ENCODE measurements at places on chromosomes 7 and 10.

GRCh38 chr10:91049296-91049987 is 128.6 kb upstream of the ANKRD1 start:
- no peak for DNase-seq

GRCh38 chr10:14953424-14954000 is 384 bp downstream of the DCLRE1C start:
- no peak for DNase-seq

GRCh38 chr10:3784510-3785250 is at the start of gene KLF6:
KLF6 (minus strand) TSS chr10:3785209; CDS start chr10:3785014, 195 bp downstream.
- DNase-seq, result no peak

GRCh38 chr7:74217455-74218342 is 7.9 kb downstream of the LAT2 start:
- DNase-seq, result no peak

DNA sequence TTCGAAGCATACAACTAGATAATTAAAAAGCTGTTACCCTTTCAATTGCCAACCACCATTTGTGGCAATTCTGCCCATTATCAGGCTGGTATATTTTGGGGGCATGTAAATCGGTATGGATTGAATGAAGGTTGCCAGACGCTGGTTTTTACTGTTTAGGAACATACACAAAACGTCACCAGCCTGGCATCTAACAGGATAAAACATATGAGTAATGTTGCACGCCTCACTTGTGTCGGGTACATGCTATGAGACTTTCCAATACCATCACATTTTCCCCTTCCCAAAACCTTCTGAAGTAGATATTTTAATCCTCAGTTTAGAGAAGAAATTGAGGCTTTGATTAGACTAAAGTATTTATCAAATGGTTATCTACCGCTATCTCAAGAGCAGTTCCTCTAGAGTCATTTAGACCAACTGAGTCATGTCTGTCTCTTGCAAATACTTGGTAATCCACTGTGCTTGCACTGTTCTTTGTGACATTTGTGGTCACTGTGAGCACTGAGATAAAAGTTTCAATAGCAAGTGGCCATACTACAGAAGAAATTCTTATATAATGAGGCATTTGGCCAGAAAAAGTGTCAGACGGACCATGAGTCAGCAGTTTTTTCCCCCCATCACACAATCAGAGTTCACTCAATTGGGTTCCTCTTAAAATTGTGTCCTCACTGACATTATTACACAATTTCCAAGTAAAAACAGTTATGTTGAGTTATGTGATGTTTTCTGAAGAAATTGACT is 498.7 kb downstream of the NXPH1 start:
- no peak for DNase-seq

DNA sequence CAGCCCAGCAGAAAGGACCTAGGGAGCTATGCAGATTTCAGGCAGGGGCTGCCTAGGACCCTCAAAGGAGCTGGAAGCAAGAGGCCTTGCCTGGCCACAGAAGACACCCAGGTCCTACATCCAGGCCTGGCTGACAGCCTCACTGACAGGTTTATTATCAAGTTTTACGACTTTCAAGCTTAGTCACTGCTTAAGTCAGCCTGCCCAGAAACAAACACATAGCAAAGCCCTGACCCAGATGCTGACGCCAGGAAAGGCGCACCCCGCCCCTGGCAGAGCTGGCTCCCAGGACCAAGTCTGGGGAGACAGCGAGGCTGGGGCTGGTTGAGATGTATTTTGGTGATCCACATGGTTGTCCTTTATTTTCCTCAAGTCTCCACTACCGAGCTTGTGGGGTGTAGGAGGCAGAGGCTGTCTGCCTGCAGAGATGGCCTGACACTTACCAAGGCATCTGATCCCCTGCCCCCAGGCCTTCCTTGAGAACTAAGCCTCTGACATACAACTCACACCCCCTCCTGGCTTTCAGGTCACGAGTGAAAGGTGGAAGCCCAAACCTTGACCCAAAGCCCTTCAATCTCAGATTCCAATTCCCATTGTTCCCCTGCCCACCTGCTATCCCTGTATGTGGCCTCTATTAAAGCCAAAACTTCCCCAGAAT is 80.7 kb upstream of the EMX2 start:
- no peak for DNase-seq

DNA sequence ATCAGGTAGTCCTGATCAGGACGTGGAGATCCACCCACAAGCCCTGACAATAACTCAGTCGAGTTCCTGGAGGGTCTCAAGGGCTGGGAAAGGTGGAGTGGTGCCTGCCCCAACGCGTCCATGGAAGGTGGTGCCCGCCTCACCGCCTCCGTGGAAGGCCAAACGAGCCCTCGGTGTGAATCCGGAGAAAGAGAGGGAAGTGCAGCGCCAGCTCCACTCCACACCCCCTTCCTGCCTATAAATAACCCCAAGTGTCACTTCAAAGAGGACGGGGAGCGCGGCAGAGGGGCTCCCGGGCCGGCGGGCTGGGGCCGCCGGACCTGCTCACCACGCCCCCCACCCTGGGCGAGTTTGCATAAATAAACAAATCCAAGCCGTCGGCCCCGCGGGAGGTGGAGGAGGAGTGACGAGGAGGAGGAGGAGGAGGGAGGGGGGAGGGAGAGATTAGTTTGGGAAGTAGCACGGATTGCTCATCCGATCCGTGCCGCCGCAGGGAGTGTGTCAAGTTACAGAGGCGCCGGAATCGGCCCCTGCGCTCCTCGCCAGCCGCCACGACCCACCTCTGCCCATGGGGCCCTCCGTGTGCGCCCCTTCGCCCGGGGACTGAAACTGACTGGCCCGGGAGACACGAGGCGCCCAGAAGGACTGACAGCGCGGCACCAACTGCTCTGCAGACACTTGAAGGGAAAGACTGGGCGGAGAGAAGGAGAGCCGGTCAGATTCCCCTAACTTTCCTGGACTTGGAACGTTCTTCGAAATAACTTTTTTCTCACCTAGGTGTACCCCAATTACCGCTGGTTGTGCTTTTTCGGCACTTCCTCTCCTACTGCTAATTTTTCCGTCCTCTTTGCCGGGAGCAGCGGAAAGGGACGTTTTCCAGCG is at the start of gene COL13A1:
Gene COL13A1, plus strand, starts transcription at position 473 of the 882 bp plus-strand sequence. CDS start 518 bp downstream, outside the sequence.
- DNase-seq, result no peak

DNA sequence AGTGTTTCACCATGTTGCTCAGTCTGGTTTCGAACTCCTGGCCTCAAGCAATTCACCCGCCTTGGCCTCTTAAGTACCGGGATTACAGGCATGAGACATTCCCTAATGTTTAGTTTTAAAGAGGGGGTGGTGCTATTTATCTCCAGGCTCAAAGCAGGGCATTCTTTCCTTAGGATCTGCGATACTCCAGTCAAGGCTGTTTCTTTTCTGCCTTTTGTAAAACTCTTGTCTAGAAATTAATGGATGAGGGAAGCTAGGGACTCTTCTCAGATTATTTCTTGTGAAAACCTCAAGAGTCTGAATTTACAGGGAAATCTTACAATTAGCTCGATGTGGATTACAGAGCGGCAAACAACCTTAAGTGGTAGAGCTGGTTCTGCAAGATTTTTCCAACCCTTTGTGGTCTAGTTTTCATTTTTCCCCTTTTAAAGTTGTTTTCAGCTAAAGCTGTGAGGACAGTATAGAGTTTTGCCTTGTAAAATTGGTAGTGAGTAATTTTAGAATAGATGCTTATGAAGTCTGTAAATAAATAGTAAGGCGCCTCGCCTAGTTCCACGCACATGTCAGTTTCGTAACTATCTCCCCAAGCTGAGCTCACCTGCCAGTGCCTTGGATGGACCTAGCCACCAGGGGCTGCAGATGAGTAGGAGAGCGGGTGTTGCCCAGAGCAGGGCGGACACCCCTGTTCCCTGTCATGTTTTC is 53.1 kb downstream of the CUX1 start:
- no peak for DNase-seq

DNA sequence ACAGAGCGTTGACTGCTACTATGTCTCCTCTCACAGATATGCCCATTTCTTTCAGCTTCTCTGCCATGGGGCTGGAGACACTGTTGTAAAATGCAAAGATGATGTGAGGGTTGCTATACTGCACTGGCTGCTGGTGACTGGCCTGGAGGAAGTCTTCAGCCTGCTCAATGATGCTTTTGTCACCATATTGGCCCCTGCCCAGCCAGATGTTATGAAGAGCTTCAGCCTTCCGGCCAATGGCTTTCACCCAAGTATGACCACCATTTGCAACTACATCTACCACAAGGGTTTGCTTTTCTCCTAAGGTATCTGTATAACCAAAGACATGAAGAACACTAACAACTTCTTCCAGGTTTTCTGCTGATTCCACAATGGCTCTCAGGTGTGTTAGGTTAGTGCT is 1.6 kb downstream of the C7orf25 start:
- DNase-seq, result no peak

DNA sequence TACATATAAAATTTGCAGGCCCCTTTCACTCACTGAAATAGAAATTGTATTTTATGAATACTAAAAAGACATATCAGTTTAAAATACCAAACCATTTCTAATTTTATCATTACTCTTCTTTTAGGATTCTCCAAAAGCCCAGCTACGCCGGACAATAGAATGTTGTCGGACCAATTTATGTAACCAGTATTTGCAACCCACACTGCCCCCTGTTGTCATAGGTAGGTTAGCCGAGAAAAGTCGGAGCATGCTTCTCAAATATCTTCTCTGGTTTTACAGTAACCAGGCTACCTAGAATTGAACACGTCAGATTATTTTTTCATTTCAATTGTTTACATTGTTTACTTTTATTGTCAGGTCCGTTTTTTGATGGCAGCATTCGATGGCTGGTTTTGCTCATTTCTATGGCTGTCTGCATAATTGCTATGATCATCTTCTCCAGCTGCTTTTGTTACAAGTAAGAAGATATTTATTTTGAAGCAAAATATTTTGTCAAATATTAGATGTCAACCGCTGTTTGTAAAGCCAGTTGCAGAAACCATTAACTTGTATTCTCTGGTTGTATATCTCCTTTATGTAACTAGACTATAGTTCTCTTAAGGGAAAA is 57.6 kb downstream of the MMRN2 start:
- no peak for DNase-seq

DNA sequence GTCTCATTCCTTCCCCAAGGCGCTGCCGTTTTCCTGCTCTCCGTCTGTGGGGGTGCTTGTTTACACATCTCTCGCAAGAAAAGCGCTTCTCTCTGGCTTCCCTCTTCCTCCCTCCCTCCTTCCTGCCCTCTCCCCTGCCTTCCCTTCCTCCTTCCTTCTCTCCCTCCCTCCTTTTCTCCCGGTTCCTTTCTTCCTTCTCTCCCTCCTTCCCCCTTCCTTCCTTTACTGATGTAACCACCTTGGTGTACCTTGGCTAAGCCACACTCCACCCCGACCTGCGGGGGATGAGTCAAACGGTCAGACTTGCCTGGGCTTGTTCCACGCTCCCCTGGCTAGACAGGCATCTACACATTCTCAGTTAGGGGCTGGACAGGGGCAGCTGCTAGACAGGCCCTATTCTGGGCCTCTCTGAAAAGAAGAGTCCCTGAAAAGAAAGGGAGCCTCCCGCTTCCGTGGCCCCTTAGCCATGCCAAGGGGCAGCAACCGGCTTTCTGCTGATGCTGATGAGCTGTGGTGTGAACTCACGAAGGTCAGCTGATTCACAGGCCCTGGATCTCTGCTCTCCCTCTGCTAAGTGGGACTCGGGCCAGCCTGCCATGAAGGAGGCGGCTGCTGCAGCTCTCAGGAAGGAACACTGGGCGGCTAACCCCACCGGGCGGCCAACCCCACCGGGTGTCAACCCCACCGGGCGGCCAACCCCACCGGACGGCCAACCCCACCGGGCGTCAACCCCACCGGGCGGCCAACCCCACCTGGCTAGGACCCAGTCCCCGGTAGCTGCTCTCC is 216.8 kb downstream of the TCERG1L start:
- DNase-seq, result no peak

DNA sequence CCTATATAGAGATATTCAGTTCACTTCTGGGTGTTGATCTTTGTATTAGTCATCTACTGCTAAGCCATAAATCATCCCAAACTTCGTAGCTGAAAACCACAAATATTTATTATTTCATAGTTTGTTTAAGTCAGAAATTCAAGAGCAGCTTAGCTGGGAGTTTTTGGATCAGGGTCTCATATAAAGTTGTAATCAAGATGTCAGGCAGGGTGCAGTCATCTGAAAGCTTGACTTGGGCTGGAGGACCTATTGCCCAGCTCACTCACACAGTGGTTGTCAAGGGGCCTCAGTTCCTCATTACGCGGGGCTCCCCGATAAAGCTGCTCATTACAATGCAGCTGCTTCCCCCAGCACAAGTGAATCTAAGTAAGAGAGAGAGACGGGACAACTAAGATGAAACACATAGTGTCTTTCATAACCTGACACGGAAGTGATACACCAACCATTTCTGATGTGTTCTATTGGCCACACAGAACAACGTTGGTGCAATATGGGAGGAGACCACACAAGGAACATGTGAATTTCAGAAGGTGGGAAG is 15.7 kb downstream of the PPP1R3C start:
- DNase-seq, result no peak

GRCh38 chr10:74642901-74643595 is 183.4 kb upstream of the KAT6B start:
- DNase-seq, result no peak

DNA sequence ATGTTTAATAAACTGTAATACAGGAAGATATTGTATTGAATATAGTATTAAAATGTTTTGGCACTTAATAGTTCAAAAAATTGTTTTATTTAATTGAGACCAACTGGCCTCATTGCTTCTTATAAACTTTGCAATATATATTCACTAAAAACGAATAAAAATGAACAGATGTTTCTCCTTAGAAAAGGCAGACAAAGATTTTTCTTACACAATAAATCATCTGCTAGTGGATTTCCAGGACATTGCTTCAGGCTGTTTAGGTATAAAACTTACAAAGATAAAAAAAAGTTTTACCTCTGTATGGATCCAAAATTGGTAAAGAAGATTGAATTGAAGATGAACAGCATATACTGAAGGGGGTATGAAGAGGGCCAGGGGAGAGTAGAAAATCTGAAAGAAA is 143.6 kb downstream of the AGMO start:
- DNase-seq, result no peak

GRCh38 chr7:47407136-47407535 is 174.8 kb downstream of the TNS3 start:
- no peak for DNase-seq

- DNase-seq, result no peak
Measured at GRCh38 chr7:156049366-156049765, 237.1 kb upstream of the SHH start.

GRCh38 chr7:42978496-42978895 is 46.3 kb downstream of the MRPL32 start:
- DNase-seq, result no peak

GRCh38 chr10:97631098-97631497 is 2.2 kb downstream of the MORN4 start:
- DNase-seq, result no peak

- no peak for DNase-seq
Measured at GRCh38 chr10:44066527-44067255, 318.2 kb downstream of the CXCL12 start.

- DNase-seq, result no peak
Measured at GRCh38 chr7:153698046-153698445, 354.2 kb upstream of the DPP6 start.

GRCh38 chr10:24120646-24121045 is 88.3 kb upstream of the KIAA1217 start:
- no peak for DNase-seq

DNA sequence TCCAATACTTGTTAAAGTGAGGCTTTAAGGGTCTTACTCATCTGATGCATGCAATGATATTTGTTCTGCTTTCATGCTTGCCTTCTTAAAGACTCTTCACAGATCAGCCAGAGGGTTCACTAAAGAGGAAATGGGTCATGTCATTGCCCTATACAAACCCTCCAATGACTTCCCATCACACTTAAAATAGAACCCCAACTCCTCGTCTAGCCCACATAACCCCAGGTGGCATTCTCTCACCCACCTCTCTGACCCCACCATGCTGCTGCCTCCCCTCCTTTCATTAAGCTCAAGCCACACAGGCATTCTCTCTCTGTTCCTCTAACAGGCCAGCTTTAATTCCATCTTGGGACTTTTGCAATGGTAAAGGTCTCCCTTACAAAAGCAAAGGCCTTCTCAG is 253.6 kb downstream of the GRID1 start:
- DNase-seq, result no peak
